Stimulated activated CD4-positive, alpha-beta T cell treated with anti-CD3 and anti-CD28 coated beads, Interleukin-4, amount 100 ng/mL, for 4 hours (primary cell): ENCODE measurements at places on chromosomes 11 and 22.

GRCh38 chr22:36684841-36685240 lies 18.7 kb downstream of the CACNG2 start:
- DNase-seq = no peak

GRCh38 chr11:122850076-122850631 lies 11.9 kb downstream of the CRTAM start:
- DNase-seq = peak; percentile 15

DNA sequence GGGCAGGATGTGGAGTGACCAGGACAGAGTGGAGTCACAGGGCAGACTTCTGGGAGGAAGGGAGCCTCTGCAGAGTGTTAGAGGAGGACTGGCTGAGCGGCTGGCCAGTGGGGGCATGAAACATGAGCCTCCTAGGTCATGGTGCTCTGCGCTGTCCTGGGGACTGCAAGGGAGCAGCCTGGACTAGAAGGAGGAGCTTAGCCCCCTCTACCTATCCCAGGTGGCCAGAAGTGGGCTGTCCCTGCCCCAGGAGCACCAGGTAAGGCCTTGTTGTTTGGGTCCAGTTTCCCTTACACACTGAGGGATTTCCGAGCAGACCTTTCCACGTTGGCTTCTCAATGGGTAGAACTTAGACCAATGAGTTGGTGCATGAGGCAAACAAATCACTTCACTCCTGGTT lies 7.4 kb downstream of the PKNOX2 start:
- DNase-seq = no peak

DNA sequence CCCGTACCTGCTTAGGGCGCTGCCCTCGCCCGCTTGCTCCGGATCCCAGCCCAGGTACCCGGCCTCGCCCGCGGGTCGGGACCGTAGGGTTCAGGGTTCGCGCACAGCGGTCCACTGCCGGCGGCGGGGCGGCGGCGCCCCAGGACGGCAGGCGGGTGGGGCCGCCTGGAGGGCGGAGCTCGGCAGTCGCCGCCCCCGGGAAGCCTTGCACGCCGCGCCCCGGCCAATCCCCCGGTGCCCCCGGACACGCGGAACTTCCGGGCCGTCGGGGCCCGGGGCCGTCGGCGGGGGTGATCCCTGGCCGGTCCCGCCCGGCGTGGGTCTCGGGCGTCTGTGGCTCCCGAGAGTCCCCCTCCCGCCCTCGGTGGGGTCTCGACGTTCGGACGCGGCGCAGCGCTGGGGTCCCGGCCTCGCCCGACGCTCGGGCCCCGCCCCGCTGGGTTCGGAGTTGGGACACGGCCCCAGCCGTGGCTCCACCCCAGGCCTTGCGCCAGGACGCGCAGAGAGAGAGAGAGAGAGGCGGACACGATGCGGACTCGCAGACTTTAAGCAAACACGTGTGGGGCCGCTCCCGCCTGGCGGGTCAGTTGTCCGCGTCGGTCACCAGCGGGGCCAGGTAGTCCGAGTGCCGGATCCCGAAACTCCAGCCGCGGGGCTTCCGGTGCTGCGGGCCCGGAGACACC lies at the start of gene TYMP:
Gene TYMP (minus strand): TSS at position 116 of the 683 bp plus-strand sequence. CDS start 303 bp downstream, outside the sequence.
- peak; percentile 76 for DNase-seq

DNA sequence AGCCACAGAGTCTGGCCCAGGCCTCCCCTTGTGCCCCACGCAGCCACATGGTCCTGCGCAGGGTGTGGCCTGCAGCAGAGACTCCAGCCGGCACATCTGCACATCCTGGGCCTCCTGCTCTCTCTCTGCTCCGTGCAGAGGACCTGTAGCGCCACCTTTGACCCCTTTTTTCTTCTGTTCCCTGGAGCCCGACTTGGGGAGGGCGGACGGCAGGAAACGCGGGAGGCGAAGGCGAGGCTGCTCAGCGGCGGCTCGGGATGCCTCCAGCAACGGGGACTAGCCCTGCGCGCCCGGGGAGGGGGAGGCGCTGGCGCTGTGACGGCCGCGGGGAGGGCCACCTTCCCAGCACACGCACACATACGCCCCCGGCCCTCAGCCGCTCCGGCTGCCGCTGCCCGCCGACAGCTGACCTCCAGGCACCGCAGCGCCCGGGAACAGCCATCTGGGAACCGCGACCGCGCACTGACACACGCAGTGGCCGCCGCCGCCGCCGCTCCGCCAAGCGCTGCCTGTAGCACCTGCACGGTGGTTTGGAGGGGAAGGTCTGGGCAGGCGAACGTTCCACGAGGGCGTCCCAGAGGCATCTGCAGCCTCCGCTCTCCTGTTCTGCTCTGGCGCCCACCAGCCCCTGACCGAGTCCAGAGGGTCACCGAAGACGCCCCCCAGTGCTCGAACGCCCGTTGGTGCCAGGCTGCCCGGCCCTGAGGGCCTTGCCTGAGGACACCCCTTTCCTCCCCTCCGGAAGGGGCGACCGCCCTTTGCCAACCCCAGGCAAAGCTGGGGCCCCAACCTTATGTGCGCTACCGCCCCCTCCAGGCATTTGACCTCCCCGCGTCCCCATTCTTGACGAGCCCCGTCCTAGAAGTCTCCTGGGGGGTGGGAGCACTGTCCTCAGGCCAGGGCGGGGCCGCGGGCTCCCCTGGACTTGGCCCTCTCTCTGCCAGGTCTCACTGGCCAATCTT lies 16.9 kb upstream of the C22orf42 start:
- no peak for DNase-seq

DNA sequence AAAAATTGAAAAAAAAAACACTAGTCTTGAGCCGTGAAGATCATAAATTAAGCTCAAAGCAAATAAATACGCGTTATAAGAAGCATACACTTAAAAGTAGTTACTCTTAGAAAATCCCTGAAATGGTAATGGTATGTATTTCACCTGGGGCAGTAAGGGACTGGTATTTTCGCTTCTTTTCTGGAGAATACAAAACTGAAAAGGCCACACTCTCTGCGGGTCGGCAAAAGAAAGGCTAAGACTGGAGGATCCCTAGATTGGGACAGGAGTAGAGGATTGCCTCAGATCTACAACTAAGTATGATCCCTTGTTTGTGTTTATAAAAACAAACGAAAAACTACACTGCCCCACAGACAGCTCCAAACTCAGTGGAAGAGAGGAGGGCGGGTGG lies 617 bp downstream of the TSG101 start:
- no peak for DNase-seq

- peak; percentile 92 for DNase-seq
Observed at GRCh38 chr22:37077802-37078448, 26.4 kb downstream of the KCTD17 start.

GRCh38 chr11:124339396-124340141 lies 19.6 kb upstream of the OR8D2 start:
- no peak for DNase-seq

DNA sequence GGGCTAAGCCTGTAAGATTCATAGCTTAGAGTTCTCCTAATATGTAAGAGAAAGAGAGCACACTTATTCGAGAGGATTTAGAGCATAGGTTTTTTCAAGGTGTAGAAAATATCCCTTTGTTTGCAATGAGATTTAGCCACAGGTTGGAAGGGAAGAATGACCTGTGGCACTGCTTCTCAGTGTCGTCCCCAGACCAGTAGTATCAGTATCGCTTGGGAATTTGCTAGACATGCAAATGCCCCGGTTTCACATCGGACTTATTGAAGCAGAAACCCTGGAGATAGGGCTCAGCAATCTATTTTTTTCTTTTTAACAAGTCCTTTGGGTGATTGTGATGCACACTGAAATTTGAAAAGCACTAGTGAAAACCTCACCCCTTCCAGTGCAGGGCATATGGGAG lies 362.6 kb upstream of the C11orf87 start:
- DNase-seq = no peak

GRCh38 chr11:70112017-70112434 lies 33.9 kb downstream of the ANO1 start:
- DNase-seq = no peak

GRCh38 chr11:60252213-60253108 lies 9.5 kb upstream of the MS4A4E start:
- no peak for DNase-seq

DNA sequence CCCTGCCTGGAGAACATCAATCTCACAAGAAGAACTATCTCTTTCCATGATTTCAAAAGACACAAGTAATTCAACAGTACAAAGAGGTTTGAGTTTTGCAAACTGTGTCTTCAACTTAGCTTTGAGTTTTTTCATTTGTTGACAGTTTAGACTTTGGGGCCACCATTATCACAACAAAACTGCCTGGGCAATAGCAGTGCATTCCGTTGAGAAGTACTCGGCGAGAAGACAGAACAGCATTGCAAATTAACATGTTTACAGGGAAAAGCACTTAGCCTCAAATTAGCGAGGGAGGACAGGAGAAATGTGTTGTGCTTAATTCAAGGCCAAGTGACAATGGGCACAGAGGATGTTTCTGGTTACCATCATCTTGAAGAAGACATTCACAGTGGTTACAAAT lies 133.2 kb upstream of the MPPED2 start:
- DNase-seq = no peak

GRCh38 chr11:95327273-95327948 lies 96.4 kb upstream of the SESN3 start:
- DNase-seq = no peak

DNA sequence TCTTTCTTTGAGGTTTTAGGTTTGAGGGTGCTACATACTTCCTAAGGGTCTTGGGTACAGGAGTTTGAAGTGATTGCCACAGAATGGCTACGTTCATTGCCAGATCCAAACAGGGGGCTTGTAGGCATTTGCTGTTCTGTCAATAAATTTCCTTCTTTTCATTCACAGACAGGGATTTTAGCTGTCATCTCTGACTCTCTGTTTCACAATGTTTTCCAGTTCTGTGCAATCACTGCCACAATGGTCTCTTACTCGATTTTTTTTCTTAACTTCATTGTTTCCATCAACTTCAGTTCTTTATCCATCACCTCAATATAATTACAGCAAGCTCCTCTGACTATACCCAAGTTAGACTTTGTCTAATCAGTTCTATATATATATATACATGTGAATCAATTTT lies 6.2 kb upstream of the HBD start:
- DNase-seq = no peak

DNA sequence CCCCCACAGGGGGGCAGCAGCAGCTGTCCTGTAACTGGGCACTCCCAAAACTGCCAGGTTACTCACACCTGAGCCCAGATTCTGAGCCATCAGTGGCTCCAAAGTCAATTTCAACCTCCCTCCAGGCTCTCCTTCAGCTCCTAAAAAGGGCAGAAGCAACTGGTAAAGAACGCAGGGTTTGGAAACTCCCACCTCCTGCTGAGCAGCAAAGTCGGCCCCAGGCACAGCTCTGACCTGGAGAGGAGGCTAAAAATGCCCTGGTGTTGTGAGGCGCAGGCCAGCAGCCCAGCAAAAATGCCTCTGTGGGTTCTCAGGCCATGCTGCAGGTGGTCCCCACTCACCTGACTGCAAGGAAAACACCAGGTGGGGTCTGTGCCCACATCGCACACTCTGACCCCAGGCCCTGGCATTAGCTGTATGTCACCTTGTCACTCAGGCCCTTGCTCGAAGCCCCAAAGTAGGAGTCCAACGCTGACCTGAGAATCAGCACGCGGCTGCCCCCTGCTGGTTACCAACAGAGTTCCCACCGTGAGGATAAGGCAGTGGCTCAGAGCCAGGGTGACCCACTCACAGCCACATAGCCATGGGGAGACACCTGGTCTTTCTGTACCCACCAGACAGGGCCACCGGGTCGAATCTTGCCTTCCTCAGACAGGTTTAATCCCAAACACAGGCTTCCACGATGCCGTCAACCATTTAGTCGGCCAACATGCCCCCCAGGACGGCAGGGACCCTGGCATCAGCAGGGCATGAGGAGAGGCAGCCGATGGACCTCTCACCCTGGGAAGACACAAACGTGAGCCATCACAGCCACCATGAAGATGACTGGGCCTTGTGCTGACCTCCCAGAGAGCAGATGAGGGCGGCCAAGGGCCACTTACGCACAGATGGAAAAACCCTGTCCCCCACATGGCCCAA lies 11.1 kb downstream of the POLR3H start:
- peak; percentile 31 for DNase-seq

GRCh38 chr11:34149786-34150185 lies 44.4 kb downstream of the NAT10 start:
- no peak for DNase-seq

- DNase-seq = no peak
Observed at GRCh38 chr11:6657346-6657745, 1.7 kb upstream of the DCHS1 start.

DNA sequence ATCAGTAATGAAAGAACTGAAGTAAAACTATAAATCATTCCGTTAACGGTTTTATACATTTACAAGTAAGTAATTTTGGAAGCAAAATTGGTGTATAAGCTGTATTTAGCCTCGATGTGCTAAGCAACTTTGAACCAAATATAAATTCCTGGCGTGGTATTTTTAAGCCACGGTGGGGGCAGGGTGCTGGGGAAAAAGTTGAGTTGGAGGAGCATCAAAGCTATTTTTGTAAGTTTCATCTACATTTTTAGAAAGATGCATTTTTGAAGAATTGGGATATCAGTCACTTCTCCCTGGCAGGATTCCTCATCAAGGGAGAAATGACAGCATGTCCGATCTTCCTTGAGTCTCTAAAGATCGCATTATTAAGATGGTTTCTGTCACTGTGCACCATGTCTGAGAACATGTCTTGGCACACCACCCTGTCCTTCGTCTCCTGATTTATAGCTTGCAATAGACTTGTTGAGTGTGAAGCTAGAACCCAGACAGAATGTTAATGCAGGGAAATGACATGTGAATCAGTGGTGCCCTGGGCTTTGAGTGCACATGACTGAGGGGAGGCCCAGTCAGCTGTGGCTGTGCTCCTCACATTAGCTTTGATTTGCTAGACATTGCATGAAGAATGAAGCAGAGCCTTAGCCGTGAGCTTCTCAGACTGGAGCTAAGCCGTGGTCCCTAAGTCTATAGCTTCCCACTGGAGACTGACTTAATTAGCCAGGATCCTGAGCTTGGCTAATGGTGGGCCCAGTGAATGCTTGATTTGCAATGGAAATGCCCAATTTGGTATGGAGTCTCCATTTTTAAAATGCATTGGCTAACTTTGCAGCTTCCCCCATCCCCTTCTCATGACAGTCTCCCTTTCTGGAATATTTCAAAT lies 127.0 kb downstream of the COMMD9 start:
- no peak for DNase-seq

DNA sequence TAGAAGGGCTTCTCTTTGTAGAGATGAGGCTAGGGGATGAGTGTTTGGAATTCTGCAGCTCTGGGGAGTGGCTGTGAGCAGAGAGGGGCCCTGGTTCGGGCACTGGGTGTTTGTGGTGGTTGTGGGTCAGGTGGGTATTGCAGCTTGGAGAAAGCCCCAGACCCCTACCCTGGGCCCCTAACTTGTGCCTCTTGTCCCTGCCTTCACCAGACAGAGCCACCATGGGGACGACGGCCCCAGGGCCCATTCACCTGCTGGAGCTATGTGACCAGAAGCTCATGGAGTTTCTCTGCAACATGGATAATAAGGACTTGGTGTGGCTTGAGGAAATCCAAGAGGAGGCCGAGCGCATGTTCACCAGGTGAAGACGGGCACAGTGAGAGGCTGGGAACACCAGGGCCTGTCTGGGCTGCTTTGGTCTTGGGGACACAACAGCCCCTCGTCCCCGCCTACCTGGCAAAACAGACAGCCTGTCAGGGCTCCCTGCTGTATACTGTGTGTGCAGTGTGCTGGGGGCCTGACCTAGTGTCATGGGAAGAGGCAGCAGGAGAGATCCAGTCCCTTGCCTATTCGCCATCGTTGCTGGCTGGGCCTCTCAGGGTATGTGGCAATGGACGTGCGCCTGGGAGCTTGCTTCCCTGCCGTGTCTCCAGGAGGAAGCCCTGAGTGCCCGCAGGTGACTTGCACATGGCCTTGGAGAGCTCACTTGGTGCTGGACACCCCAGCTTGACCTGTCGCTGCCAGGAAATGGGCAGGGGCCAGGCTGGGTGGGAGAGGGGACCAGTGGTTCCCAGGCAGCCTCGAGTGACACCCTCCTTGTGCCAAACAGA lies 4.3 kb downstream of the INCENP start:
- no peak for DNase-seq
